ENCODE measurements at places on chromosomes 1 and 21. TPM values are rescaled to one million over a fixed set of nuclear protein-coding genes. Genes with fewer than 3 reads are reported as not detected.

GRCh38 chr1:197967066-197967465 is 49.9 kb downstream of the LHX9 start:
- DNase-seq, result no peak

- DNase-seq, result no peak
Observed at GRCh38 chr1:200228486-200228885, 181.3 kb downstream of the ZNF281 start.

- DNase-seq, result no peak
Observed at GRCh38 chr21:43634618-43635017, 24.7 kb downstream of the HSF2BP start.

GRCh38 chr1:190095596-190095995 is 382.1 kb downstream of the BRINP3 start:
- DNase-seq, result no peak

- DNase-seq, result no peak
Observed at GRCh38 chr1:2962946-2963345, 58.3 kb upstream of the ACTRT2 start.

DNA sequence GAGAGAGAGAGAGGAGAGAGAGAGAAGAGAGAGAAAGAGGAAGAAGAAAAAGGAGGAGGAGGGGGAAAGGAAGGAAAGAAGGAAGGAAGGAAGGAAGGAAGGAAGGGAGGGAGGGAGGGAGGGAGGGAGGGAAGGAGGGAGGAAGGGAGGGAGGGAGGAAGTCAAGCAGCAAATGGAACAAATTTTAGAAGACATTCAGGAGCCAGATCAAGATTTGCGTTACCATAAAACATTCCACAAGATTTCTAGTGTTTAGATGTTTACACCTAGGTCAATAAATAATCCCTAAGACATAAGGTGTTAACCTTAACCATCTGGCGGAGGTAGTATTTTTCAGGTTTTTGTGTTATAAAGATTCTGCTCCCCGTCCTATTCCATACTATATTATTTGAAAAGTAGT is 1320.1 kb upstream of the PRMT6 start:
- no peak for DNase-seq

GRCh38 chr1:161032409-161032808 is 6.4 kb downstream of the TSTD1 start:
- DNase-seq, result no peak

TMEM240 gene
- total RNA-seq, result 30.8 TPM

FBXO44 gene
- 148 TPM for total RNA-seq

MCOLN2 gene
- not detected for total RNA-seq

LYPD8 gene
- 7.6 TPM for total RNA-seq

GJC2 gene
- total RNA-seq, result 43.8 TPM
